ENCODE measurements at places on chromosomes 11 and 22.

DNA sequence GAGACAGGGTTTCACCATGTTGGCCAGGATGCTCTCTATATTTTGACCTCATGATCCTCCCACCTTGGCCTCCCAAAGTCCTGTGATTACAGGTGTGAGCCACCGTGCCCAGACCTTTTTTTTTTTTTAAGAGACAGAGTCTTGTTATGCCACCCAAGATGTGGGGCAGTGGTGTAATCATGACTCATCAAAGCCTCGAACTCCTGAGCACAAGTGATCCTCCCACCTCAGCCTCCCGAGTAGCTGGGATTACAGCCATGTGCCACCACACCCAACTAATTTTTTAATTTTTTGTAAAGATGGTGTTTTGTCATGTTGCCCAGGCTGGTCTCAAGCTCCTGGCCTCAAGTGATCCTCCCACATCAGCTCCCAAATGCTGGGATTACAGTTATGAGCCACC, 37.9 kb downstream of the IZUMO1R start:
- no peak for DNase-seq

DNA sequence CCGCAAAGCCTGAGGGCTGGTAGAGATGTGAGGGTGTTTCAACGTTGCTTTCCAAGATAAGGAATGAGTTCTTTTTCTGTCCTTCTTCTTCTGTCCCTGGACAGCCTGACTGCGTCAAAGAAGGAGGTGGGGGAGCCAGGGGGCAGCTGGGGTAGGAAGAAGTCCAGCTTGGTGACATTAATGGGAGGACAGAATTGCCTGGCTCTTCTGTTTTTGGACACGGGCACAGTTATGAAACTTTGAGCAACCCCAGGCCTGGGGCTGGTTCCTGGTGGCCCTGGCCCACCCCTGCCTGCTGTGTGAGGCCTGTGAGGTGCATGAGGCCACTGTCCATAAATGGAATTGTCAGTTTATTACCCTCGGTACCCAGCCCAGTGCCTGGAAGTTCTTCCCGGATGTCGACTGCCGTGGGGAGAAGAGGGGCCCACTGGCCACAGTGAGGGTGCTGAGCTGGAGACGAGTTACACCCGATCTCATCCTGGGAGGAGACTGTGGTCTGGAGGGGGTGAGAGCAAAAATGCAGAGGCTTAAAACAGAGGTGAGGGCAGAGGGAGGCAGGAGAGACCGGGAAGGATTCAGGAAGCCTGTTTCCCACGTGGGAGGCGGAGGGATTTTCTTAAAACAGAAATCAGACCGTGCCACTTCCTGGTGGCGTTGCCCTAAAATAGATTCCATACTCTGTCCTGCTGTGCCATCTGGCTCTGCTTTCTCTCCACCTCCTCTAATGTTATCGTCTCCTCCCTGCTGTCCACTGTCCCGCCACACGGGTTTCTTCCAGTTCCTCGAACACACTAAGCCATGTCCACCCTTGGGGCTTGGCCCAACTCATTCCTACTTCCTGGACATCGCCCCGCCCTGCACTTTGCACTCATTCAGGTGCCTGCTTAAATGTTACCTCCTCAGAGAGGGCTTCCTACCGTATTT, 59.7 kb upstream of the RASD2 start:
- DNase-seq, result no peak

DNA sequence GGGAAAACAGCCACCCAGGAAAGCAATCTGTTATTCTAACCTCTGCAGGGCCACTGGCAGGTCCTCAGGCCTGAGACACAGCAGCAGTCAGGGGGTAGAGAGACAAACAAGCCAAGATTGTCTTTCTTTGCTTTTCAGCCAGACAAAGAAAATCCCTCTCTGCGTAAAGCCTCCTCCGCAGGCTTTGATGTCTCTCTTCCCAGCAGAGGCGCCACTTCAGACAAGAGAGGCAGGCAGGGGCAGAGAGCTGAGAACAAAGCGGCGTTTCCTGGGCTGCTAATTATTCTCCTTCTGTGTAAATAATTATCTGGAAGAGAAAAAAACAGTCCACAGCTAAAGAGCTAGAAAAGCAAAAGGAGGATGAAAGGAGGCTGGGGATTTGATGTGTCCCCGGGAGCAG, 102.7 kb upstream of the SEZ6L start:
- DNase-seq, result no peak

DNA sequence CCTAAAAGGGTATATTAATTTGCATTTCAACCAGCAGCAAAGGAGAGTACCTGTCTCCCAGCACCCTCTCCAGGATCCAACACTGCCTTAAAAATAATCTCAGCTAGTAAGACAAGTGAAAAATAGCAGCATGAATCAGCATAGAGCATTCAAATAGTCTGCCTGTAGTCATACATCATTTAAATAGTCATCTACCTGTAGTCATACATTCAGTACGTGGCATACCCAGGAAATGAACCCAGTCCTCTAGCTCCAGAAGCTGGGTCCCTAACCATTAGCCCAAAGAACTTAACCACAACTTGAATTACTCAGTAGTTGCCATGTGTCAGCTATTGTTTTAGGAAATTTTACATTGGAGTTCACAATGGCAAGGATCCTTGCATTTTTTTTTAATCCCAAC, 9.3 kb downstream of the TENM4 start:
- no peak for DNase-seq
